ENCODE measurements at places on chromosomes 12 and 14.
A peak's percentile ranks its signal among the peaks of the same experiment; 100 is the strongest.

DNA sequence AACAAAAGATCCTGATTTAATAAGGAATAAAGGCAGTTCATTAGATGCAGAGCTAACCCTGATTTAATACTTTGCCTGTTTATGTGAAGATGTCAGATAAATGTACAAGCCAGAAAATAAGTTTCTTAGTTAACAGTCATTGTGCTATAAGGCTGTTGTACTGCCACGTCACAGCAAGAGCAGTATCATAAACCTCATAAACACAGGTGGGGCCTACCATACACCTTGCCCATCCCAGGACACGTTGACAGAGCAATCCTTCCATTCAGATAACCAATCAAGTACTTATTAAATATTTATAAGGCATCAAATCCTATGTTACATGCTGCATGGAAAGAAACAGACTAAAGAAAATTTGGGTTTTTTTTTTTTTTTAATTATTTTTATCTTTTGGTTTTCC is 36.5 kb downstream of the SINHCAF start:
- DNase-seq, result no peak

DNA sequence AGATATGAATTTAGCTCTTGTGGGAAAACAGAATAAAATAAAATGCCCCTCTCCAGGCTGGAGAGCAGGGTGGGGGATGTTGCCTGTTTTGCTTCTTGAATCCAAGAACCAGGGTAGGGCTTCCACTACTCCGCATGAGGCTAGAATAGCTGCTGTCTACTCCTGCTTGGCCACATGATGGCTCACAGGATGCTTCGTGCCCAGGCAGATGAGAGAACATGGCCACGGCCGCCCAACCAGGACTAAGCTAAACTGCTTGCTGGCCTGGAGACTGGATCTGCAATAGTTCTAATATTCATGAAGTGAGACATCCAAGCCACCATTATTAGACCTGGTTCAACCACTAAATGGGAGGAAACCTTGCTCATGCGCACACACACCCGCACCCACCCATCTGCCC is 122.2 kb upstream of the METAP2 start:
- no peak for DNase-seq

- DNase-seq, result peak; percentile 67
Measured at GRCh38 chr14:54653712-54654469, 87.0 kb downstream of the SAMD4A start.

DNA sequence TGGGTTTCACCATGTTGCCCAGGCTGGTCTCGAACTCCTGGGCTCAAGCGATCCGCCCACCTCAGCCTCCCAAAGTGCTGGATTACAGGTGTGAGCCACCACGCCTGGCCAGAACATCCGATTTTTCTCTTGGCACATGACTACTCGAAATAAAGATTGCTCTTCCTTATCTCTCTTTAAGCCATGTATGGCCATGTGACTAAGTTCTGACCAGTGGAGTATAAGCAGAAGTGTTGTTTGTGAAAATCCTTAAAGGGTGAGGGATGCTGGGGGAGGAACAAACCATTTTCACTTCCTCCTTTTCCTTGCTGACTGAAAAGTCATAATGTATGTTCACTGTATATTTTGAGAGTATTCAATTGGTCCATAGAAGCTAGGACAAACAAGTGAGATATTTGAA is 50.7 kb upstream of the ATF7IP start:
- DNase-seq, result peak; percentile 71

DNA sequence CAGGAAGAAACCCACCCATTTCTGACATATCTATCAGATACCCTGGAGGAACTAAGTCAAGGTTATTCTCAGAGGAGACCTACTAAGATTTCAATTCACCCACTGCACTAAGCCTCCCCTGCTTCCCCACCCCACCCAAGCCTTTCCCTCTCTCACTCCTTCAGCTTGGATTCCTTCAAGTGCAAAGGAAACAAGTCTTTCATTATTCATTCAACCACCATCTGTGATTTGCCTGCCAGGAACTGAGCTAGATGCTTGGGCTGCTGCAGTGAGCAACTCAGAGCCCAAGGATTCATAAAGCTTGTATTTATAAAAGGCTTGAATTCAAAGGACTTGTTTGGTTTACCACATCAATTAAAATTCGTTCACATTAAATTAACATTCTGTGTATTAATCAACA is 161.3 kb downstream of the GXYLT1 start:
- no peak for DNase-seq

GRCh38 chr14:59407246-59408010 is 57.8 kb downstream of the GPR135 start:
- DNase-seq, result peak; percentile 41

- DNase-seq, result no peak
Measured at GRCh38 chr12:11668611-11669010, 19.1 kb downstream of the ETV6 start.

DNA sequence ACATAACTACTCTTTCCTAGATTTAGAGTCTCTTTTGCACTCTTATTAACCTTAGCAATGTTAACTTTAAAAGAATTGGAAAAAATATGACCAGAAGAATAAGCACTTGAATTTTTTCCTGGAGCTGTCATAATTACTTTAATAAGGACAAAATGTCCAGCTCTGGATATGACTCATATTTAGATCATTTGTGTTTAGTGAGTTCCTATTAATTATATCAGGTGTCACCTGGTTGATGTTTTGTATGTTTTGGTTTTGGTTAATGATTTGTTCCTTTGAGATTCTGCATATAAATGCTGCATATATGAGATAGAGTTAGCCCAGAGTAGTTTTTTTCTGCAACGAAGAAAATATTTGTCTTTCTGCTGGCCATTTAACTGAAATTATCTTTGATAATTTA is 5.1 kb downstream of the CLECL1 start:
- DNase-seq, result no peak

DNA sequence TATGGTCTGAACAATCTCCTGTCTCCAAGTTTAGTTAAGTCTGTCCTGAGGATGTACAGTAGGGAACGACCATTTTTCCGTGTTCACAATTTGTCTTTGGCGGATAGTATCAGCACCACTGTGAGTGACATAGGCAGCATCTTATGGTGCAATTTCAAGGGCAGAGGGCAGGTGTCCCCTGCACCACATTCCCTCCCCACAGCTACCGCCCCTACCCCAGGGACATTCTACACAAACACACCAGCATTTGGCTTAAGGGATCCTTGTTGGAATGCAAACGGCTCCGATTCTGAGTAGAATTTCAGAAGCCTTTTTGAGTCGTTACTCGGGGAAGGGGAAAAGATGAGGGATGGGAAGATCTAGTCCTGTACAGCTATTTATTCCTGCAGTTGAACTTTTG is 25.1 kb upstream of the DICER1 start:
- no peak for DNase-seq

DNA sequence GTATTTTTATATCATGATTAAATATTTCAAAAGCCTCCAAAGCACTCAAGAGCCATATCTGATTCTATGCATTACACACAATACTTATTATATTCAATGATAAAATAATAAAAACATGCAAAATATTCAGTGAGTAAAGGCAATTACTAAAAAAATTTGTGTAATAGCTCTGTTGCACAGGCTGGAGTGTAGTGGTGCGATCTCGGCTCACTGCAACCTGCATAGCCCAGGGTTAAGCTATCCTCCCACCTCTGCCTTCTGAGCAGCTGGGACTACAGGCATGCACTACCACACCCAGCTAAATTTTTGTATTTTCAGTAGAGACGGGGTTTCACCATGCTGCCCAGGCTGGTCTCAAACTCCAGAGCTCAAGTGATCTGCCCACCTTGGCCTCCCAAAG is 45.4 kb downstream of the SBNO1 start:
- DNase-seq, result no peak

- peak; percentile 82 for DNase-seq
Measured at GRCh38 chr14:77301103-77301502, 19.6 kb downstream of the POMT2 start.

- peak; percentile 55 for DNase-seq
Measured at GRCh38 chr14:21036751-21037150, 2.1 kb upstream of the RNASE13 start.

DNA sequence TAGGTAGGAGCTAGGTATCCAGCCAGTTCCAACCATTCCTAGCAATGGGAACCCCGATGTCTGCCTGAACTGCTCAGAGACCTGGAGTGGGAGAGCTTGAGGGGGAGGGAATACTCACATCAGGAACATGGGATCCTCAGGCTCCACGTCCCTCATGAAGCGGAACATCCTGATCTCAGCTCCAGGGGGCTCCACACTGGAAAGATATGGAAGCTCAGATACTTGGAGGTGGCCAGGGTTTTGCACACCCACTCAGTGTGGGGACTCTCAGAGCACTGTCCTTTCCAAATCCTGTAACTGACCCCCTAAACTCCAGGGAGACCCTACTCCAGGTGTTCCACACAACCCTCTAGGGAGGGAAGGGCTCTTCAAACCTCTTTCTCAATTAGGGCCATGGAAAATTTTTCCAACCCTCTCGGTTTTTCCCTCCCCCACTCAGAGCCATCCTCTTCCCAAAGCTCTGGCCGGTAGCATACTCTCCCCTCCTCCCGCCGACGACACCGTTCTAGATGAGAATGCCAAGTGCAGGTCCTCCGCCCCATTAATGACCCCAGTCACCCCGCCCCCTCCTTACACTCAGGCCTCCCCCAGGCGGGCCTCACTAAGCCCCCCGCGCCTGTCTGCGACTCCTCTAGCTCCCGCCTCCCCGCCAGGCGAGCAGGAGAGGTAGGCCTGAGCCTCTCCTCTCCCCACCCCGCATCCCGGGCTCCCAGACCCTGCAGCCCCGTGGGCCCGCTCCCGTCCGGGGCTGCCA is 597 bp downstream of the MLF2 start:
- DNase-seq, result no peak

DNA sequence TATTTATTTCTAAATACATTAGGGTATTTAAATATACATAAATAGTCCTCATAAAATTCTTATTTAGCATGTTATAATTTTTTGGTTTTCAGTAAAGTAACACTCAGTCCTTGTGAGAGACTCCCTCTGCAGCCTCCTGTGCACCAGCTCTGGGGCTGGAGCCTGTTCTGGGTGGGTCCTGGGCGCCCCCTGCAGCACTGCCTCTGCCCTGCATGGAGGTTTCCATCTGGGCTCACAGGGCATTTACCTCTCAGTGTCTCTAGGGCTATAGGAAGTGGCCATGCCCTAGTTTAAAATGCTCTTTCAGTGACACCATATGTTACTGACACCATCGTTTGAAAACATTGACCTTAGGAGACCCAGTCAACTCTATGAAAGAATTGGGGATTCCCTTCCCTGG is 1155.2 kb downstream of the TMEM121 start:
- DNase-seq, result no peak

GRCh38 chr12:49706351-49707127 is 666 bp downstream of the FMNL3 start:
- DNase-seq, result peak; percentile 40

- no peak for DNase-seq
Measured at GRCh38 chr12:57886542-57886941, 40.0 kb upstream of the CTDSP2 start.

DNA sequence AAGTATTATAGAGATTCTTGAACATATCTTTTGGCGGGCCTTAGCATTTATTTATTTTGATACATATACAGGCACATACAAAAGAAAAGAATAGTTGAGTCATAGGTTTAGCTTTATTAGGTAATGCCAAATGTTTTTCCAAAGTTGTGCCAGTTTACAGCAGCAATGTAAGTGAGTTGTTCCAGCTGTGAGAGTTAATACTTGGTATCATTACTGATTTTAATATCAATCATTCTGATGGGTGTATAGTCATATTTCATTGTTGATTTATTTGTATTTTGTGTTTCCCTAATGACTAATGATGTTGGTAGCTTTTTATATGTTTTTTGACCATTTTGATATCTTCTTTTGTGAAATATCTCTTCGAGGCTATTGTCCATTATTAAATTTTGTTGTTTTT is 122.4 kb downstream of the MIPOL1 start:
- no peak for DNase-seq

- DNase-seq, result no peak
Measured at GRCh38 chr12:128811806-128812205, 12.0 kb downstream of the SLC15A4 start.

DNA sequence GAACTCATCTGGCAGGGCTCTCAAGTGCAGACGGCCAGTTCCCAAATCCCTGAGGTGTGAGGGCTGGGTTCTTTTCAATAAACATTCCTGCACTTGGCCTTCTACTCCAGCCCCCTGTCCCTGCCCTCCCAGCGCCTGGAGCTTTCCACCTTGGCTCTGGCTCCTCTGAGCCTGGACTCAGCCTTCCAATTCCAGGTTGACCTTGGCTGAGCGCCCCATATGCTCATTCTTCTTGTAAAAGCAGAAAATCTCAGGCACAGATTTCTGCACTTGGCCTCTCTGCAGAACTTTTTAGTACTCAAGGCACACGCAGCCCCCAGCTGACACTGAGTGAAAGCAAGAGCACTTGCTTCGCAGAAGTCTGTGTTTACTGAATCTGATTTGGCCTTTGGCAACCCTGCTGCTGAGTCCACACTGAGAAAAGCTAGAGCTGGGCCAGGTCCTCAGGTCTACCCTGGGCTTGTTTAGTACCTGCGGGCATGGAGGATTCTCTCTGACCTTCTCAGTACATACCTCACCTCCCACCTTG is 222.7 kb downstream of the MSRB3 start:
- DNase-seq, result no peak

DNA sequence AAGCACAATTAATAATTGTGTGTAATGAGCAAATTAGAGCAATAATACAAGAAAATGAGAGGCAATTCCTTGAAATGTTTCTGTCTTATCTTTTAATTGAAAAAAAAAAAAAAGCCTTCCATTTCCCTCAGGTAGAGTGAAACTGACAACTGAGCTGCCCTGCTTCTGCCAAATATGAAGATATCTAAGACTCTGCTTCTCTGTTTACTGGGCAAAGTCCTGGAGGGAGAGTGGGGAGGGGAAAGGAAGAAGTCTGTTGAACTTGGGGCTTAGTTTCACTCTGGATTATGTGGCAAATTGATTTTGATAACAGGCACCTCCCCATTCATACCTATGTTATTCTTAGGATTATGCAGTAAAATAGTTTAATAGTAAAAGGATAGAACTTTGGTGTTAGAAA is 364.9 kb downstream of the NRXN3 start:
- DNase-seq, result no peak

- DNase-seq, result no peak
Measured at GRCh38 chr14:49249022-49249421, 337.2 kb downstream of the RPS29 start.

DNA sequence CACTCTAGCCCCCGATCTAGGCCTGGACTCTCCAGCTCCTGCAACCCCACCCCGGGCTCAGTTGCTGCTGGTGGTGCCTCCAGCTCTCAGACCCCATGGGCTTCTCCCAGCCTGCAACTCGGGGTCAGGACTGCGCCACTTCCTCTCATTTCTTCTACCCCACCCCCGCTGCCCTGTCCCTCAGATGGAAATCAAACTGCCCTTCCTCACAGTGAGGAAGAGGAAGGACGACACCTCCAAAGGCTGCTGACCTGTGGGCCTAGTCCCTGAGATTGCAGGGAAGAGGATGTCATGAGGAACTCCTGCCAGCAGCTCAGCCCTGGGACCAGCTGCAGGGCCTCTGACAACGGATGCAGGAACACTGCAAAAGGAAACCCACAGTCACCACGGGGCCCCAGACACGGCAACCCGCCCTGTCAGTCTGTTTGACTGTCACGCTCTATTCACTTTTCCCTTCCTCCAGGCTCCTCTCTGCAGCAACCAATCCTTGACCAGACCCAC is 29.3 kb upstream of the PNMA1 start:
- peak; percentile 53 for DNase-seq
